ENCODE measurements at places on chromosomes 13 and 19.

GRCh38 chr13:96650301-96650886 lies 343.9 kb downstream of the OXGR1 start:
- no peak for DNase-seq

GRCh38 chr19:8938576-8938975 lies 71.6 kb downstream of the MUC16 start:
- no peak for DNase-seq

GRCh38 chr13:25690582-25690981 lies 318.8 kb downstream of the ATP8A2 start:
- no peak for DNase-seq

- no peak for DNase-seq
Measured at GRCh38 chr19:38850436-38850975, 720 bp upstream of the HNRNPL start.

DNA sequence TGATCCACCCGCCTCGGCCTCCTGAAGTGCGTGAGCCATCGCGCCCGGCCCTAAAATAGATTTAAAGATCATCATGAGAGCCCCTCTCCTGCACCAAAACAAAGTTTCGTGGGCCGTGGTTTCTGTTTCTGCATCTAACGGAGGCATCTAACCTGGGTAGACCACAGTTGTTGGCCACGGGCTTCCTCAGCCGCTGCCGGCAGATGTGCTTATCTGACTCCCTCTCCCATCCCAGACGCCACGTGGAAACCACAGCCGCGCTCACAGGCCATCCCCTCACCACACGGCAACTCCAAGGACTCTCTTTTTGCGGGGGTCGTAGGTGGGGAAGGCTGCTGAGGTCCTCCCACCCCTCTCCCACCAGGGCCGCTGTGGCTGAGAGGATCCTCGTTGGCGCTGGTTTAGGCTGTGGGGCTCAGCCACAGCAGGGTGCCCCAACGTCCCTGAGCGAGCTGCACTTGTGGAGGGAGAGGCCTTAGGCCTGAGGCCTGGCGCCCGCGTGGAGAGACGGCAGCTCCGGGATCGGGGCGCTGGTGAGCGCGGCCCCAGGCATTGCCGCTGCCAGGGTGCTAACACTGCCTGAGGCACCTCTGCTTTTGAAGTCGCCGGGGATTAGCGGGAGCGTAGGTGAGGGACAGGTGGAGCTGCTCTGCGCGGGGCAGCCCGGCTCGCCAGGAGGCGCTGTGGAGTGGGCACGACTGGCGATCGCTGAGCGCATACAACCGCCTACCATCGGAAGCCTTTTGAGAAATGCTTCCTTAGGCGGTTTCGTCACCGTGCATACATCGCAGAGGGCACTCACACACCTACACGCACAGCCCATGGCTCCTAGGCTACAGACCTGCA lies 8.9 kb downstream of the ZSCAN1 start:
- no peak for DNase-seq

- DNase-seq, result no peak
Measured at GRCh38 chr19:32388393-32388855, 17.1 kb upstream of the DPY19L3 start.

GRCh38 chr19:19334989-19335344 lies 14.3 kb downstream of the MAU2 start:
- DNase-seq, result no peak

DNA sequence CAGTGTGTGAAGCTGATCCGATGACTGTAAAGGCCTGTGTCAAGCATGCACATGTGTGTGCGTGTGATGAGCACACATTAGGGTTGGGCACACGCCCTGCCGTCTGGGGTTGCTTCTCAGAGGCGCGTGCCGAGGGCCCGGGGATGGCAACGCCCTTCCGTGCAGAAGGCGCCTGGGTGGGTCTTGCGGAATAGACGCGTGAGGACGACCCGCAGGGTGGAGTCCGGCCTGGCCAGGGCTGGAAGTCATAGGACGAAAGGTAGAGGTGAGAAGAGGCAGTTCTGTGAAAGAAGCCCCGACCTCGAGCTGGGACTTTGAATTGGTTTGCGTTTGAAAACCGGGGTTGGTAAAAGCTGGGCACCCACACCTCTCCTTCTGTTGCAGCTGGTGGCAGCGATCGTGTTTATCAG lies 35.7 kb downstream of the TMEM255B start:
- DNase-seq, result no peak

- DNase-seq, result no peak
Measured at GRCh38 chr19:45574526-45574925, 10.1 kb downstream of the OPA3 start.

GRCh38 chr19:54047616-54048015 lies 16.1 kb downstream of the VSTM1 start:
- DNase-seq, result no peak

GRCh38 chr13:20035130-20035529 lies 76.6 kb downstream of the ZMYM2 start:
- DNase-seq, result no peak

DNA sequence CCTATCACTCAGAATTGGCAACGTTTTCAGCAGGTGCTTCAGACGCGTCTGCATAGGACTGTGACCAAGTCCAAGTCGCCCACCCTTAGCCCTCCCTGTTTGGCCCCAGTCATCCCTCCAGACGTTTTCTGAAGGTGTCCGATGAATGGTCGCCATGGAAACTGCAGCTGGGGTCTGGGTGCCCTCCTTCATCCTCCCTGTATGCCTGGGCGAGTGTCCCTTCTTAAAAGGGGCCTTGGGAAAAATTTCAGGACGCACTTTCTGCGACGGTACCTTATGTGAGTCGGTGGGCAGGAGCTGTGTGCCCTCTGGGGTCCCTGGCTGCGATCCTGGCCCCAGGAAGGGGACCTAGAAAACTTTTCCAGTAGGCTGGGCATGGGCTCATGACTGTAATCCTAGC lies 25.1 kb downstream of the MAN2B1 start:
- DNase-seq, result no peak

GRCh38 chr13:84668637-84669036 lies 786.4 kb upstream of the SLITRK1 start:
- DNase-seq, result no peak

DNA sequence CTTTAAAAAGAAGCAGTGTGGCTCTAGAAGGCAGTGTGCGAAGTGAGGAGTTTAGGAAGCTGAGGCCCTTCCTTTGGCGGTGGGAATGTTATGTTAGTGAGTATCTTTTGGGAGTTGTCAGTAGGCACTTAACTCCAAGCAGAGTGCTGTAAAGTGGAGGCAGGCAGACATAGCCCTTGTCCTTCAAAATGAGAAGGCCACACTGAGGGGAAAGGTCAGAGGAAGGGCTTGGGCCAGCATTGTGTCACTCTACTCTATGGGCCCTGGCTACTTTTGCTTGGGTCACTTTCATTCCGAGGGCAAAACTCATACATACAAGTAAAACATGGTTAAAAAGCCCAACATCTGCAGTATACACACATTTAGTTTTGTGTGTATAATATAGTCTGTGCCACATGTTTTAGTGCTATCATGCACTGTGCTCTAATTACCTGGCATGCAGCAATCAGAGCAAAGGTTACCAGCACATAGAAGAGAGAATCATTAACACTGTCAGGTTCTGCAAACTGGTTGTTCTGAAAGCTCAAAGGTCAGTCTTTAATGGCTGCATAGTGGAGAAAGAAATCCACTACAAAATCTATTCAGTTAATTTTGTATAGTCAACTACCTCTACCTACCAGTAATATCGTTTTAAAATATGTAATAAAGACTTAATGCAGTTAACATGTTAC lies 64.4 kb downstream of the WASF3 start:
- DNase-seq, result no peak

DNA sequence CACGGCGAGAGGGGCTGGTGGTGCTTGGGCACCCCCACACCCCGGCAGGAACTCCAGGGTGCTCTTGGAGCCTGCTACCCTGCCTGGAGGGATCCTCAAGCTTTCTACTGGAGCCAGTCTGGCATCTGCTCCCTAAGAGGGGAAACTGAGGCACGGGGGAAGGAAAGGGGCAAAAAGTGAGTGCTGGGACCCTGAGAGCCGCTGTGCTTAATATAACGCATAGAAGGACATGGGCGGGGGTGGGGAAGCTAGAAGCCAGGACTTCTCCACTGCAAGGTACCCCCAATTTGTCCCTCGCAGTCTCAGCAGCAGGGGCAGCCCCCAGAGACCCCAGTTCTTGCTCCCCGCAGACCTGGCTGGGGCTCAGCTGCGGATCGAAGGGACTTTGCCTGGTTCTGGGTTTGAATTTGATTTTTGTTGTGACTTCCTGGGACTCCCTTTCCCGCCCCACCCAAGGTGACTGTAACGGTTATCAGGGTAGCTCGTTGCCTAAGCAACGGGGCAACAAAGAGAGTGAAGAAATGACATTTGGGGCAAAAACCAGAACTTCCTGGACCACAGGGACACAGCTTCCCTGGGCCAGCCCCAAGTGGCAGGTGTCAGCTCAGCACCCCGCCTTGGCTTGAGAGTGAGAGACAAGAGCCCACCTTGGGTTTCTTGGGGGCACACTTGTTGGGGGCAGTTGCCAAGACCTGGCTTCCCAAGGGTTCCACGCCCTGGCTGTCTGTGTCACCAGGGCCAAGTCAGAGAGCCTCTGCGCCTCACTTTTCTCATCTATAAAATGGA lies 638 bp downstream of the ADGRE5 start:
- no peak for DNase-seq

DNA sequence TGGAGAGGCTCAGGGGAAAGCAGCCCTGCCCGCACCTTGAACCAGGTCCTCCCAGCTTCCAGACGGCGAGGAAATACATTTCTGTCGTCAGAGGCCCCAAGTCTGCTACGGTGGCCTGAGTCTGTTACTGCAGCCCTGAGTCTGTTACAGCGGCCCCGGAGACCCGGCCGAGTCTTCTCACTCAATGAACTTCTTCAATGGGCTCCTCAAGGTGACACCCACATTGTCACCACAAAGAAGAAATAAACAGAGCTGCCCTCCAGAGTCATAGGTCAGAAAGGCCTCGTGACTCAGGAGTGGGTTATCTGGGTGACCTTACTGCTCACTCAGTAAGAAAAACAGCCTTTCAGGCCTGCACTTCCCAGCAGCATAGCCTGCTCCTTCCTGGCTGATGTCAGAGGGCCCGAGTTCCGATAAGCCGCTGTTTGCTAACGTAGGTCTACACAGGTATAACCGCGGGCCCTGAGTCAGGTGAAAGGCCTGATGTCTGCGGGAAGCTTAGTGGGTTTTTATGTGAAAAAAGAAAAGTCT lies 66.9 kb upstream of the TM9SF2 start:
- no peak for DNase-seq

GRCh38 chr13:22168437-22169190 lies 497.7 kb downstream of the FGF9 start:
- DNase-seq, result no peak

GRCh38 chr13:47680748-47681147 lies 320.3 kb downstream of the SUCLA2 start:
- DNase-seq, result no peak

- no peak for DNase-seq
Measured at GRCh38 chr13:77002590-77003190, 10.8 kb downstream of the CLN5 start.

DNA sequence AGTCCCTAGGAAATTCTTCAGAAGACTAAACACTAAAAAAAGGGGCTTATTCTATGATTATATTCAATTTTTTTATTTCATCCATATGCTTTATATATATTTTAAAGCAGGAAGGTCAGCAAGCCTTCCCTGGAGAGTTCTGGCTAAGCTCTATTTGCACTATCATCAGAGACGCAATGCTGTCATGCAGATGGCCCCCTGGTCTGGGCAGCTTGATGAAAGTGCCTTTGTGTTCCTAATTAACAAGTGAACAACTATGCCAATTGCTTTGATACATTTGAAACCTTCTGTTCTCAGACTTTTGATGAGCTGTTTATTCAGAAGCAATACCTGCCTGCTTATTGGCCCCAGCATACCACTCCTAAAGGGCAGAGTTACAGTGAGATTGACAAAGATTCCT lies 1344.6 kb downstream of the OLFM4 start:
- DNase-seq, result no peak

DNA sequence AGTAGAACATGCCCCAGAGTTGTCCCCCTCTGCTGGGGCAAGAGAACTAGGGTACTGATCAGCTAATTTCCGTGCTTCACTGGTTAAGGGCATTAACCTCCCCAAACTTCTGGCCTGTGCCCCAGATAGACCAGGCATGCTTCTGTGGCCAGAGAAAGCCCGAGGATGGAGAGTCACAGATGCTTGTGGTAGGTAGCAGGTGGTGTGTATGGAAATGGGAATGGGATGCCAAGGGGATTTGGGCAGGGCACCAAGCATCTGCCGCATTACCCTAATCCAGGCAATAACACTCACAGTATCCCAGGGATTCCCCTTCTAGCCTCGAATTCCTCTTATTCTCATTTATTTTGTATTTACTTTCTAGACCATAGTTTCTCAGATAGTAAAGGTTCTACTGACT lies 124.8 kb upstream of the KLF12 start:
- no peak for DNase-seq
